CD4-positive, alpha-beta T cell treated with Interleukin-17A for 1 hour (primary cell): ENCODE measurements at places on chromosomes 5 and 9.

- peak; percentile 80 for DNase-seq
These were observed 5.7 kb downstream of the RAPGEF1 start for GRCh38 chr9:131734165-131734610.

DNA sequence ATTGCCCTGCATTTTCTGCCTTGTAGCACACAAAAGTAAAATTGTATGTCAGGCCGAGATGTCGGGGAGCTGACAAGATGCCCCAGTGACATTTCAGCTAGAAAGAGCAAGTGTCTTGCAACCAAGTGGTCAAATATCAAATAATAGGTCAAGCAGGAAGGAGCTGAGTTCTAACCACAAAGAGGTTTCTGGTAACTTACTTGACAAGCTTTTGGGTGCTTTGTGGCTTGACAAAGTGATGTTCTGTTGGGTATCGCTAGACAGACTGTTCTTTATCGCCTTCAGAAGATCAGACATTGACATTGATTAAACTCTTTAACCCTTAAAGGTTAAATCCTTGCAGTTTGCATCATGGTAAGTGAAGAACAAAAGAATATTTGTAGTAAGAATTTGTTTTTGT lies 419.9 kb downstream of the CCDC171 start:
- no peak for DNase-seq

DNA sequence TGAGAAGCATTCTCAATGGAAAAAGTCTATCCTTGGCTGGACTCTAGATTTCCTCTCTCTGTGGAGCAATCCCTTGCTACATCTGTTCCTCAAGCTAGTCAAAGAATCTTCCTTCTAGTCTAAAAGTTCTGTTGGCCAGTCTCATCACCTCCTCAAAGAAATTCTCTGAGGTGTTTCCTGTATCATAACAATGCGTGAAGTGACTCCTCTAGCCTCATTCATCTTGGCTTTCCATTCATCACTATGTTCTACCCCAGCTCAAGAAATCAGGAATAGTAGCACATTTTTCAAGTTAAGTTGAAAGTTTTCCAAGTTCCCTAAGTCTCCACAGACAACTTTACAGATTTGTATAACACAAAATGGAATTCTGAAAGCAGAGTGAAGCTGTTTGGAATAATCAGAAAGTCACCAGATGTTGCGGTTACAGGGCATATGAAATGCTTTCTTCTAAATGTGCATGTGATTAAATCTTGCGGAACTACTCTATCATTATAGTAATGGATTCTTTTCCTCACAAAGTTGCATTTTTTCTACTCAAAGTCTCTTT lies 176.6 kb upstream of the FREM1 start:
- no peak for DNase-seq

GRCh38 chr9:131419716-131420115 lies 25.8 kb downstream of the PRRC2B start:
- DNase-seq, result no peak

- DNase-seq, result no peak
These were observed 9.9 kb upstream of the MEGF10 start for GRCh38 chr5:127280491-127281220.

GRCh38 chr5:170296036-170296934 lies 1.3 kb downstream of the LCP2 start:
- DNase-seq, result no peak

DNA sequence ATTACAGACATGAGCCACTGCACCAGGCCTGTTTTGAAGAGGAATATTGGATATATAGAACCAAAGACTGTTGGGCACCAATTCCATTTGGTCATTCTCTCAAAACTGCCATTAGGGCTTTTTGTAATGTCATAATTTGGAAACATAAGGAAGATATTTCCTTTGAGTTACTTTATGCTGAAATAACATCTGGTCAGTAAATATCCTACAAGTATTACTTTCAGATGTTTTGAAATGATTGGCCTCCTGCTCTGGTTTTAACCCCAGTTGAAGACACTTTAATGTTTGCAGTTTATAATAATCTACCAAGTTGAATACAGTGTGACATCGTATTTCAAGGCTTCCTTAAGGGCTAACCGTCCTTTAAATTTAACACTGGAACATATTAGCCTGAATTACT lies 33.6 kb downstream of the LRRTM2 start:
- DNase-seq, result no peak

DNA sequence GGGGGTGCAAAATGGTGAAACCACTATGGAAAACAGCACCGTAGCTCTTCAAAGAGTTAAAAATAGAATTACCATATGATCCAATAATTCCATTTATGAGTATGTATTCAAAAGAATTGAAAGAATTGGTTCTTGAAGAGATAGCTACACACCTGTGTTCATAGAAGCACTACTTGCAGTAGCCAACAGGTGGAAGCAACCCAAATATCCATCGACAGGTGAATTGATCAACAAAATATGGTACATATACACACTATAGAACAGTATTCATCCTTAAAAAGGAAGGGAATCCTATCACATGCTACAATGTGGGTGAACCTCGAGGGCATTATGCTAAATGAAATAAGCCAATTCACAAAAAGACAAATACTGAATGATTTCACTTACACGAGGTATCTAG lies 85.7 kb upstream of the VCAN start:
- no peak for DNase-seq
